Iris pigment epithelial cell (primary cell): ENCODE measurements at places on chromosomes 7 and 10.

- DNase-seq: peak; percentile 34
Observed at GRCh38 chr7:134083766-134084487, 43.2 kb upstream of the LRGUK start.

GRCh38 chr10:4698075-4698474 is 127.9 kb upstream of the AKR1E2 start:
- peak; percentile 58 for DNase-seq

GRCh38 chr10:31606841-31607240 is 287.8 kb downstream of the ZEB1 start:
- DNase-seq: no peak

- DNase-seq: peak; percentile 54
Observed at GRCh38 chr7:75921479-75921878, 6.5 kb downstream of the POR start.

DNA sequence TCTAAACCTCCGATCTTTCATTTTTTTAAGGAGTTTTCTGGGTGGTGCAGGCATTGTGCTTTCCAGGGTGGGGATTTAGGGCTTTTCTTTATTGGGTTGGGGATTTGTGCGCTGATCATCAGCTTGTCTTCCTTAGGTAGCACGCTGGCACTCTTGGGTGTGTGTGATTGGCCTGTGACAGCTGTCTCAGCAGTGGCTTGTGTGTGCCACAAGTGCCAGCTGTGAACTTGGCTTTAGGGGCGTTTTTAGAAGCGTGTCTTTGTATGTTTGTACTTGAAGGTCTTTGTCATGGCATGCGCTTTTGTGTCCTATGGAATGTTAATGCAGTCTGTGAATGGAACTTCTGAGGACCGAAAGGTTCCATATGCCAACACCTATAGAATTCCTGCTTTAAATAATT is 788 bp downstream of the AKAP9 start:
- peak; percentile 18 for DNase-seq

DNA sequence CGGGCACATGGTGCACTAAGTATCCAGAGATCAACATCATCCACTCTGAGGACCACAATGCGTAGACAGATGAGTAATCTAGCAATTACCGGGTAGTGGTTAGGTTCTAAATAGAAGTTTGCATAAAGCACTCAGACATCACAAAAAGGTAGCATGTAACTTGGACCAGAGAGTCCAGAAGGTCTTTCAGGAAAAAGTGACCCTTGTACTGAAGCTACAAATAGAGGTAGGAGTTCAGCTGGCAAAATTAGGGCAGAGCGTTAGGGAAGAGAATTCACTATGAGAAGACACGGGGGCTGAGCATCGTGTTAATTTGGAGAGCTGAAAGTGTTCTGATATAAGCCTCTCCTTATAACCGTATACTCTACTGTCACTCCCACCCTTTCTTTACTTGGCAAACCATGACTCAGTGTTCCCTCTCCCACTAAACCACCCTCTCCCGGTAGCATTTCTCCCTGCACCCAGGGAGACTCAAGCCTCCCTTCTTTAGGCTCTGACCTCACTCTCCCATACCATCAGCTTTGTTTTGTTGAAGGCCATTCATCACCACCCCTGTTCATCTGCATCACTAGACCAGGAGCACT is 222.2 kb upstream of the FZD1 start:
- no peak for DNase-seq

DNA sequence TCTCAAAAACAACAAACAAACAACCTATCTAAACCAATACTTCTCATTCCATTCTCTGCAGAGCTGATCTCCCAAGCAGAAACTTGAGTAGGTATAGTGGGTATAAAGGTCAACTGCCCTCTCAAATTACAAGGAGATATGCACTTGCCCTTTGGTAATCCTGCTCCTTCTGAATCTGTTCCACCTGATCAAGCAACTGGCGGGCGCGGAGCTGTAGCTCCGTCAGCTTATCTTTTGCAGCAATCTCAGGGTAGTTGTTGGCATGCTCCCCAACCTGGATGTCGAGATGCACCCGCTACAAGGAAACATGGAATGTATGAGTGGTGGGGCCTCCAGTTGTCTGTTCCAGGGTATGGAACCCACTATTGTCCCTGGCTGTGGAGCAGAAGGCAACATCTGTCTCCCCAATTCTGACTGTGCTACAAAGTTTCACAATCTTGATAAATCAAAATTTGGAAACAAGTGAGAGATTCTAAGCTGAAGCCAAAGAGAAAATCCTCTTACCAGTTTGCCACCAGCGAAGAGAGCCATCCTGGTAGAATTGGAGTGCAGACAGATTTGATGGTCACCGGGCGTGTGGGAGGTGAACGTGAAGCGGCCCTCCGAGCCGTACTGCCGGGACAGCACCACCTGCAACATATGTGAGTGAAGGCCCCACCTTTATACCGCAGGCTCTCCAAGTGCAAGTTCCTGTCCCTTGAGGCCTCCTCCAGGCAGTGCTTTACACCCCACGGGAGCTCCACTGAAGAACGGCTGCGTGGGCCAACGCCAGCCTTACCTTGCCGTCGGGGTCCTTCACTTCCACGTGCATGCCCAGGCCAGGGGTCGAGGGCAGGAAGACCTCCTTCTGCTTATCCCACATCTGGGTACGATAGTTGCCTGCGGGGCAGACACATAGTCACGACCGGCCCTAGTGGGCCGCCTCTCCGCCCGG is 819 bp downstream of the TMED4 start:
- peak; percentile 23 for DNase-seq

DNA sequence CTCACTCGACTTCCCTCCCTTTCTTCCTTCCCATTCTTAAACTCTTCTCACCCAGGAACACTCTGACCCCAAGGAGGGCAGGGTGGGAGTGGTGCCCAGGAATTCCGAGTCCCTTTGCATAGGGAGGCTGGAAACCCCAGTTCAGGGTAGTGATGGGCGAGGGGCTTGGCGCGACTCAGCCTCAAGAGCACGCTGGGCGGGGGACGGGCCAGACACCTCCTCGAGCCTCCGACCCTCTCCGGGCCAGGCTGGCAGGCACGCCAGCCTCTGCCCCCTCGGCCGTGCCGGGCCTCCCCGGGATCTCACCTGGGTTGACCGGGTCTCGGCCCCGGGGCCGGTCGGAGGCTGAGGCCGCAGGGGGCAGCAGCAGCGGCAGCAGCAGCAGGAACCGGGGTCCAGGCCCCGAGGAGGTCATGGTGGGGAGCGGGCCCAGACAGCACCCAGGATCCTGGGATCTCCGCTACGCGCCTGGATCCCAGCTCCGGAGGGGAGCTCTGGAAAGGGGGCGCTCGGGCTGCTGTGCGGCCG is 457 bp downstream of the PLOD3 start:
- no peak for DNase-seq

GRCh38 chr10:117131376-117132327 is 6.4 kb downstream of the VAX1 start:
- no peak for DNase-seq
